Daoy (cell line): ENCODE measurements at places on chromosomes 3 and 15. TPM values are rescaled to one million over a fixed set of nuclear protein-coding genes. Genes with fewer than 3 reads are reported as not detected.

The IL17RB gene
- 1.9 and 3.1 TPM in 2 replicates for total RNA-seq

The ITGA11 gene
- total RNA-seq: 6.4 and 11.4 TPM in 2 replicates

The PRTG gene
- 0.63 and 2.9 TPM in 2 replicates for total RNA-seq

The FSD2 gene
- total RNA-seq: not detected in 2 replicates

The SPRED1 gene
- total RNA-seq: 15.9 and 17.5 TPM in 2 replicates

The OR5K2 gene
- not detected in 2 replicates for total RNA-seq

The SCG3 gene
- 0.86 and 2.4 TPM in 2 replicates for total RNA-seq

The TBC1D21 gene
- not detected in 2 replicates for total RNA-seq

The TRPC1 gene
- 9.2 and 14.1 TPM in 2 replicates for total RNA-seq

The CTDSPL gene
- total RNA-seq: 6.1 and 7.3 TPM in 2 replicates

The SAMMSON gene
- total RNA-seq: not detected in 2 replicates

The COL8A1 gene
- 4.7 and 5.2 TPM in 2 replicates for total RNA-seq

The TRPM1 gene
- total RNA-seq: not detected in 2 replicates

The CHDH gene
- total RNA-seq: 6.2 TPM in 2 replicates

The GABRR3 gene
- not detected in 2 replicates for total RNA-seq

DNA sequence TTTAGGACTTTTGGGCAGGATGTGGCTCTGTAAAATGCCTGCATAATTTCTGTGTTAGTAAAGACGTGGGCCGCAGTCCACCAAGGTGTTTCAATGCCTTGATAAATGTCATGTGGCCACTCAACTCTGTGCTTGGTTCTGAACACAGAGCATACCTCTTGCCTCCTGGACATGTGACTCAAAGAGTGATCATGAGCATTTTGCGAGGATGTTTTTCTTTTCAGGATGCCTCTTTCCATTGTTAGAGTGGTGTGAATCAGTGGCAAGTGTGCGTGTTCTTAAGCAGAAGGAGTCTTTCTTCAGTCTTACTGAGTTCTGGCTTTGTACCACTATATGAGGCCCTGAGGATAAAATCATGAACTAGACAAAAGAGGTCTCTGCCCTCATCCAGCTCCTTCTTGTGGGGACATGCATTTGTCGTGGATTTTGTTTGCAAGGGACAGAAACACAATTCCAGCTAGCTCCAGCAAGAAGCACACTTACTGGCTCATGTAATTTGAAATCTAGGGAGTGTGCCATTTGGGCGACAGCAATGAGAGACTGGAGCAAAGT is 363.4 kb downstream of the LRTM1 start:
- no peak for DNase-seq

DNA sequence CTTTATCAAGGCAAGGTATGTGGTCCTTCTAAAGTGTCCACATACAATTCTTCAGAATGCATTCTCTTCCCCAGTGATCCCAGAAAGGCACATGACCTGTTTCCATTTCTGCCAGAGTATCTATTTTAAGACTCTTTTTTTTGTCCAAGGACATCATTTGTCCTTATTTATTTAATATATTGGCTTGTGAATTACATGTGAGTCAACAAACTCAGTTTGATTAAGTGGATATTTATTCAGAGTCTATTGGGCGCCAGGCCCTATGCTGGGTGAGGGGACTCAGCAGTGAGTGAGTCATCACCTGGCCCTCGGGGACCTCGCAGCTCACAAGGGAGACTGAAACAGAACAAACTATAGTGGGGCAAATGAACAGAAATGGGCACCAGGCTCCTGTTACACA is 136.8 kb downstream of the SNRK start:
- no peak for DNase-seq

DNA sequence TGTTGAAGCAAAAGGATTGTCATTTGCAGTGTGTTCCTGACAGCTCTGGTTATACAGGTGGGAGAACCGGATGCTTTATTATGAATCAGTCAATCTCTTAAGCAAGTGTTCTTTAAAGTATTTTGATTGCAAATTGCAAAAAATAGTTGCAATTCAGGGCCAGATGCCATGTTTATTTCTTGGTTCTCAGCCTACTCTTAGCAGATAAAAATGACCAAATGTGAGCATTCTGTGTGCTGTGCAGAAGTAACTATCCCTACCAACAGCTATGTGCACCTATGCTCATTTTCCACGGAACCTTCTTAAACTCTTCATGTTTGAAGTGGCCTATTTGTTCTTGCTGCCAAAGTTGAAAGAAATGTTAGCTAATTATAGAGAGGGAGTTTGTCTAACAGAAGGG is 262.3 kb upstream of the RASGRP1 start:
- no peak for DNase-seq

GRCh38 chr15:31470756-31471155 is 144.1 kb downstream of the KLF13 start:
- DNase-seq: no peak

GRCh38 chr3:102660653-102661052 is 225.8 kb downstream of the ZPLD1 start:
- DNase-seq: no peak

DNA sequence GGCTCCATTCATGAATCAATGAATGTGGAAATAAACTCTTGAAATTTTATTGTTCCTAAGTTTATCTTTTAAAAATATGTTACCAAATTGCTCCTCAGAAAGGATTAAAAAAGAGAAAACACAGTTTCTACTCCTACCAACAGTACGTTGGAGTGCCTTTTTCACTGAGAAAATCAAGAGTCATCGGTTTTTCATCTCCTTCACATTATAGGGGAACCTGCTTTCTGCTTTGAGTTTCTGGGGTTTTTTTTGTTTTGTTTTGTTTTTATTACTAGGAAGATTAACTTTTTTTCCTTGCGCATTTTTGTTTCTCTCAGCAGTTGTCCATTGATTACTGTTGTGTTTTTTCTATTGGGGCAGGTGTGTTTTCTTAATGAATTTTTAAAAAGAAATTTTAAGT is 3.5 kb downstream of the ARL13B start:
- DNase-seq: no peak

- DNase-seq: no peak
These were observed 9.9 kb downstream of the ITPR1 start for GRCh38 chr3:4503050-4503449.

DNA sequence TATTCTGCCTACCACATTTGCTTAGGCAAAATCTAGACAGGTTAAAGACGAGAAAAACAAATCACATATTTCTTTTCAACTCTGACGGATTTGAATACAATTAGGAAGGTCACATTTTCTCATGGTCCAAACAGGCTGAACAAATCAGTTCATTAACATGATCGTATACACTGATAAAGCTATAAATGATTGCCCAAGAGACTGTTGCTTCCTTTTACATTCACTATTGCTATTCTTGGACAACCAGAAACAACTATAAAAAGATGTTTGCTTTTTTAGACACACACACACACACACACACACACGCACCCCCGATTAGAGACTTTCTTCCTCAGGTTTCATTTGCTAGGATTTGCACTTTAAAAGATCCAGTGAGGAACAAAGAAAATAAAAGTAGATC is 122.3 kb upstream of the BHLHE40 start:
- no peak for DNase-seq

- no peak for DNase-seq
These were observed 15.5 kb upstream of the PCSK6 start for GRCh38 chr15:101504866-101505609.

- DNase-seq: no peak
These were observed 13.7 kb upstream of the COL8A1 start for GRCh38 chr3:99624496-99625236.

DNA sequence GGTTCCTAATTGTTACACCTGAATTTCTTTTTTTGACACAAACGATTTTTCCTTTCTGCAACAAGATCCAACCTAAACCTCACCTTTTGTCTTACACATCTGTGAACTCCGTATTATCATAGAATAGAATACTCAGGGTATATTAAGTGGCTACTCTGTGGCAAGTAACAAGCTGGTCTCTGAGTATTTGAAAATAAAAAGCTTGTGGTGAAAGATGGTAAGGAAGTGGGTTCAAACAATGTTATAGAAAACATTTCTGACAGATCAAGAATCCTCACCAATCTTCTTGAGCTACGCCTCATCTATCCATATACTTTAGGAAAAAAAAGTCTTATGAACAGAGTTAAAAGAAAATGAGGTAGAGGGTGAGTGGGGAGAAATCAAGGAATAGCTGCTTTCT is 3.5 kb upstream of the ANKRD28 start:
- no peak for DNase-seq

- DNase-seq: no peak
These were observed 370.9 kb downstream of the GABRG3 start for GRCh38 chr15:27341780-27342343.

- no peak for DNase-seq
These were observed 581.9 kb upstream of the ZNF717 start for GRCh38 chr3:76367281-76367680.

DNA sequence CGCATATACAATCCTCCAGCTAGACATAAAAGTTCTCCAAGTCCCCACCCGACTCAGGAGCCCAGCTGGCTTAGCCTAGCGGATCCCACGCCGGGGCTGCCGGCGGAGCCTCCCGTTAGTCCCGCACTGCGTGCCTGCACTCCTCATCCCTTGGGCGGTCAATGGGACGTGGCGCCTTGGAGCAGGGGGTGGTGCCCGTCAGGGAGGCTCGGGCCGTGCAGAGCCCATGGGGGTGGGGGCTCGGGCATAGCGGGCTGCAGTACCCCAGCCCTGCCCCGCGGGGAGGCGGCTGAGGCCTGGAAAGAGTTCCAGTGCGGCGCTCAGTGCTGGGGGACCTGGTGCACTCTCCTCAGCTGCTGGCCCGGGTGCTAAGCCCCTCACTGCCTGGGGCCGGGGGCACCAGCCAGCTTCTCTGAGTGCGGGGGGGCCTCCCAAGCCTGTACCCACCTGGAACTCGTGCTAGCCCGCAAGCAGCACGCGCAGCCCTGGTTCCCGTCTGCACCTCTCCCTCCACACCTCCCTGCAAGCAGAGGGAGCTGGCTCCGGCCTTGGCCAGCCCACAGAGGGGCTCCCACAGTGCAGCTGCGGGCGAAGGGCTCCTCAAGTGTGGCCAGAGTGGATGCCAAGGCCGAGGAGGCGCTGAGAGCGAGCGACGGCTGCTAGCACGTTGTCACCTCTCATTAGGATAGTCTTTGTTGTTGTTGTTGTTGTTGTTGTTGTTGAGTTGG is 12.2 kb upstream of the CCDC50 start:
- DNase-seq: no peak

- DNase-seq: no peak
These were observed 11.0 kb upstream of the MEIS2 start for GRCh38 chr15:37111427-37111717.

DNA sequence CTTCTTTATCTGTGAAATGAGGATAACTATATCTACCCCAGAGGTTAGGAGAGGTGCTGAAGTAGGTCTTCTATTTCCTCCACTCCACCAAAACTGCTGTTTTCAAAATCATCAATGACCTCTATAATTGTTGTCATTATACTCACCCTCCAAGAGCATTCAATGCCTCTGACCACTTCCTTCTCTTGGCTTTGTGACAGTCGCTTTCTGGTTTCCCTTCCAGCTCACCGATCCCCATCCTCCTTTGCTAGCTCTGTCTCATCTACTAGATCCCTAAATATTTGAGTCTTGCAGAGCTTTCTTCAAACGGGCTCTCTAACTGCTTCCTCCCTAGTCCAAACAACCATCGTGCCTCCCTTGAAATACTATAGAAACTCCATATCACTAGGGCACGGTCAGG is 153.5 kb downstream of the RPLP1 start:
- DNase-seq: no peak

GRCh38 chr15:92383519-92384324 is 10.0 kb upstream of the ST8SIA2 start:
- no peak for DNase-seq
